ENCODE measurements at places on chromosomes 16 and 17.

- no peak for DNase-seq
Observed at GRCh38 chr17:60792250-60792898, 114.7 kb downstream of the BCAS3 start.

DNA sequence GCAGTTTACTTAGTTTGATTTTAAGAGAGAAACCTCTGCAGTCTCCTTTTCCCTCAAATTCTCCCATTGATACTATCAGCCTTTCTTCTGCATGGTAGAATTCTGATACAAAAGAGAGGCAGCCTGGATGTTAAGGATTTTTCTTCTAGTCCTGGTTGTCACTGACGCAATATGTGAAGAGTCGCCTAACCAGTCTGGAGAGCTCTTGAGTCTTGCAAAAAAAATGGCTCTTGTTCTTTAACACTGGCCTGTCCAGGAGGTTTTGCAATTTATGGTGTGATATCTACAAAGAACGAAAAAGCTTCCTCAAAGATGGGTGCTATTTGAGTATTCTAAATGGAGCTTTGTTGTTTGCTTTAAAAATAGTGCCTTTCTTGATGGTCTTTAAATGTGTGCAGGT lies 28.9 kb downstream of the COX10 start:
- DNase-seq = no peak

GRCh38 chr16:50185005-50185505 lies 31.9 kb downstream of the TENT4B start:
- DNase-seq = no peak

DNA sequence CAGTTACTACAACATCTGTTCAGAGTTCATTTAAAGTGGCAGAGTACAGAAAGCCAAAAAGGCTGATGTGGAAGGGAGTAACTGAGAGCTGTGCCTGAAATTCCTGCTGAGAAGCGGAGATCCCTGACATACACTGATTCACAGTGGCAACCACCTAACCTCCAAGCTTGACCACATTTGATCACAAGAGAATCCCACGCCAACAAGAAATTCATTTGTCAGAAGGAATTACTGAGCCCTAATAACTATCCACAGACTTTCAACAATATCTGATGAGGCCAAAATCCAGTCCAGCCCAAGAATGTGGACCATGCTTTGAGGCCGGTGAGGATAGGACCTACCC lies 168.5 kb upstream of the RPH3AL start:
- DNase-seq = no peak

DNA sequence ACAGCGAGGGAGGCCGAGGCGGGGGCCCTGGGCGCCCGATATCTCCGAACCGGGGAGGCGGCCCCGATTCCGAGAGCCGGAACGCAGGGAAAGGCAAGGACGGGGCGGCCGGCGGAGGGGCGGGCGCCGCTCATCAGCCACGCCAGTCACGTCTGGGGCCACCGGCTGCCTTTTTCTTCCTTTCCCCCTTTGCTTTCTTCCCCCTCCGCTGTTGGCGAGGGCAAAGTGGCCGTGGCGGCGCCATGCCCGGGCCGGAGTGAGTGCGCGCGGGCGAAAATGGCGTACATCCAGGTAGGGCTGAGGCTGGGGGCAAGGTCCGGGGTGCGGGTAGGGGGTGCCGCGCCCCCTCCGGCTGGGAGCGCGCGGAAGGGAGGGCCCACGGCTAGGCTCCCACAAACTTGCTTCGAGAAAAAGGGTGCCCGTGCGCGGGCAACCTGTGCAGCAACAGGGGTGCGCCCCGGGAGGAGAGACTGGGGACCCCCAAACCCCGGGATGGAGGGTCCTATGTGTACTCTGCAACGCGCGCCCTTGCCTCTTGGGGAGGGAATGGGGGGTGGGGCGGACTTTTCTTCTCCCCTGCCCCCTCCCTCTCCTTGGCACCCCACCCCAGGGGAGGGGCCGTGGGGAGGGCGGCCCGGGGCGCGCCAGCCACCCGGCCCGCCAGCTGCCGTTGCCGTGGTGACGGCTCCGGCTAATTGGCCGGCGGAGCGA lies 486 bp downstream of the SYT17 start:
- DNase-seq = no peak

GRCh38 chr16:9503251-9503984 lies 412.0 kb downstream of the HAPSTR1 start:
- no peak for DNase-seq

GRCh38 chr17:72264682-72265405 lies 144.0 kb downstream of the SOX9 start:
- DNase-seq = no peak

DNA sequence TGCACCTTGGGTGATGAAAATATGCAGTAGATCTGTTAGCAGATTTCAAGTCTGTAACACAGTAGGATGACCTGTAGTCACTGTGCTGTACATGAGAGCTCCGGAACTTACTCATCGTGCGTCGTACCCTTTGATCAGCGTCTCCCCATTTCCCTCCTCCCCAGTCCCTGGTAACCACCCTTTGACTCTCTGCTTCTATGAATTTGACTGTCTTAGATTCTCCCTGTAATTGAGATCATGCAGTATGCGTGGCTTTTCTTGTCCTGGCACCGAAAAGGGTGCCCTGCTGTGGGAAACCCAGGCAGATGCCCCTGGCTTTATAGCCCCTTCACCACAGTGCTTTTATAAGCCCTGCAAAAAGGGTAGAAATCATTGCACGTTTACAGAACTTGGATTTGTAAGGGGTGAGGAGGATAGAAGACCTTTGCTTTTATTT lies 20.5 kb downstream of the CLEC16A start:
- DNase-seq = peak; percentile 48

- no peak for DNase-seq
Observed at GRCh38 chr16:17324451-17324850, 146.3 kb downstream of the XYLT1 start.

DNA sequence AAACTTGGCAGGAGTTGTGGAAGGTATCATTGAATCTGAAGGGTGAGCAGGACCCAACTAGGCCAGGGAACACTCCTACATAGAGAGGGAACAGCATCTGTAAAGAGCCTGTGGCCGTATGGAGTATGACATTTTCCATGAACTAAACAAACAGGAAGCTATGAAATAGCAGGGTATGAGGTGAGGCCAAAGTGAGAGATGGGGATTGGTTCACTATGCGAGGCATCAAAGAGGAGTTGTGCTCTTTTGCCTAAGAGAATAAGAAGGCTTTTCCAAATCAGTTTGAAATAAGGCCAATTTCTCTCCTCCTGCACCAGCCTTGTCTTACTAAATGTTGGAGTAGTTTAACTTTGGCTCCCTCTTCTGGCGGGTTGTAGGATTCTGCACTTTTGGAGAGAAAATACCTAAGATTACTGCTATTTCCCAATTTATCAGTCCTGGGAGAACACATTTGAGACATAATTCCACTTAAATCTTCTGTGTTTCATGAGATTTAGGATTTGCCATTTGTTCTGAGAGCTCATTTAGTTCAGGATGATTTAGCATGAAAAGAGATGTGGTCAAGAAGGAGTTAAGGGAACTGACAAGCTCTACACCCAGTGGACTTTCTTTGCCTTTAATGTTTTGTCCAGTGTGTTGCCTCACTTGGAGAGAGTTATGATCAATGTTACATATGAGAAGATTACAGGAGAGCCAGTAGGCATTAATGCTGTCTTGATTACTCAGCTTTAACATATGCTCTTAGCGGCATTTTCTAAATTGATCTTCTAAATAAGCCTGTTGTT lies 55.4 kb downstream of the TNRC6C start:
- peak; percentile 9 for DNase-seq

GRCh38 chr16:89020068-89020924 lies 43.3 kb upstream of the CBFA2T3 start:
- DNase-seq = no peak

- no peak for DNase-seq
Observed at GRCh38 chr16:56506941-56507340, 12.9 kb downstream of the BBS2 start.

DNA sequence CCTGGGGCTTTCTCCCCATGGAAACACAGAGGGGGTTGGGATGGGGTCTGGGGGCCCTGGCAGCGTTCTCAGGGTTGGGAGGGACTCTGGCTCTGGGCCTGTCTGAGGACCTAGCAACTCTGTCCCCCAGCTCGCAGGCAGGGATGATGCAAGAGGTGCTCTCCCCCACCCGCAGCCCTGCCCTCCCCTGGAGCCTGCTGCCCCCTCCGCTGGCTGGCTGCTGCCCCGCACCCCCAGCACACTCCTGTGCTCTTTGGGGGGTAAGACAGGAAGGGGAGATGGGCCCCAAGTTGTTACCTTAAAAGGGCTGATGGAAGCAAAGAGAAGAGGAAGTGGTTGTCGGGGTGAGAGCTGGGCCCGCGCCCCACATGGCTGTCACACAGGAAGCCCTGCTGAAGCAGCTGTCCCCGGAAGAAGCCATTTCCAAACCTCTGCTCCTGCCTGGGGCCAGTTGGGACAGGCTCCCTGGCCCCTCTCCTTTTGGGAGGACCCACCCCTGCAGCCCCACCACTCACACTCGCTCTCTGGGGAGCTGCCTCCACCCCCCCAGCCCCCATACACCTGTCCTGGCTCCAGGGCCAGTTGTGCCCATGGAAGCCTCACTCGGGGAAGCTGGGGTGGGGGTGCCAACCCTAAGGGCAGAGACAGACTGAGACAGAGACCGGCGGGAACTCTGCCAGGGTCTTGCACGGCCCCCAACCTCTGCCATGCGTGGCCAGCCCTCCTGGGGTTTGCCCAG lies 2.5 kb downstream of the CORO1A start:
- DNase-seq = peak; percentile 68

DNA sequence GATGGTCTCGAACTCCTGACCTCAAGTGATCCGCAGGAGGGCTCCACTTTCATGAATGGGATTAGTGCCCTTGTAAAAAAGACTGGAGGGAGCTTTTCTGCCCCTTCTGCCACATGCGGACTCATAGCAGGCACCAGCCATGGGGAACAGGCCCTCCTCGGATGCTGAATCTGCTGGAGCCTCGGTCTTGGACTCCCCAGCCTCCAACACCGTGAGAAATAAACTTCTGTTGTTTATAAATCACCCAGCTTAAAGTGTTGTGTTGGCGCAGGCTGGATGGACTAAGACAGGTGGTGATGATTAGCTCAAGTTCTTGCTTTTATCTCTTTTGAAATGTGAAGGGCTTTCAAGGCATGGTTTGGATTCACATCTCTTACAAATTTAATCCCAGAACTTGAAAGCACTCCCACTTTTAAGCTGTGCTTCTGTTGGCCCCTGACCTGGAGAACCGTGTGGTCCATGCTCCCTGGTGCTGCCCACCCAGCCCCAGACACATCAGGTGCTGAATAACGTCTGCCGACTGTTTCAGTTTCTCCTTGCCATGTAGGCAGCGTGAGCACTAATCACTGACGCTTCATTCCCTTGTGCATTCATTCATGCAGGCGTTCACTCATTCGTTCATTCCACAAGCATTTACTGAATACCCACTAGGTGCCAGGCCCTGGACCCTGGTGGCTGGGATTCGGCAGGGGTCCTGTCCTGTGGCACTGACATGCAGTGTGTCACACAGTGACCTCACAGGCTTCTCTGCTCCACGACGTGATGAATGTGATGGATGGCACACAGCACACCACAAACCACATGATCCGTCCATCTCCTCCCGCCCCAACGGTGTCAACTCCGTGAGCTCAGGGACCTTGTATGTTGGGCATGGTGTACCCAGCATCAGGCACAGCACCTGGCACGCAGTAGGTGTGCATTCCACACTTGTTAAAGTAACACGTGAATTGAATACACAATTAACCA lies 8.9 kb downstream of the CIBAR2 start:
- no peak for DNase-seq

DNA sequence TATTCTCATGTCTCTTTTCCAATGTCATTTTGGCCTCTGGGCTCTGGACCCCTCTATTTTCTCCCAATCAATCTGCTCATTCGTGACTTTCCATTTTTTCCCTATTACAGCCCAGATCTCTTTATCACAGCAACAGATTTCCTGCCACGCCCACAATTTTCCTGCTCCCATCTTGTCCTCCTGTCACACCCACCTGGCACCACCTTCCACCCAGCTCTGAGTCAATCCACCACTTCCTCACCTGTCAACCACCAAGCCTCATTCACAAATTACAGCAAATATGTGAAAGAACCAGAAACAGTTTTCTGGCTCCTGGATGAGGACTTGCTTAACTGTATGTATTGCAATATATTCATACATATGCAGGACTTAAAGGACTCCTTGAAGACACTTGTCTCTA lies 311.3 kb downstream of the GRIN2A start:
- no peak for DNase-seq

DNA sequence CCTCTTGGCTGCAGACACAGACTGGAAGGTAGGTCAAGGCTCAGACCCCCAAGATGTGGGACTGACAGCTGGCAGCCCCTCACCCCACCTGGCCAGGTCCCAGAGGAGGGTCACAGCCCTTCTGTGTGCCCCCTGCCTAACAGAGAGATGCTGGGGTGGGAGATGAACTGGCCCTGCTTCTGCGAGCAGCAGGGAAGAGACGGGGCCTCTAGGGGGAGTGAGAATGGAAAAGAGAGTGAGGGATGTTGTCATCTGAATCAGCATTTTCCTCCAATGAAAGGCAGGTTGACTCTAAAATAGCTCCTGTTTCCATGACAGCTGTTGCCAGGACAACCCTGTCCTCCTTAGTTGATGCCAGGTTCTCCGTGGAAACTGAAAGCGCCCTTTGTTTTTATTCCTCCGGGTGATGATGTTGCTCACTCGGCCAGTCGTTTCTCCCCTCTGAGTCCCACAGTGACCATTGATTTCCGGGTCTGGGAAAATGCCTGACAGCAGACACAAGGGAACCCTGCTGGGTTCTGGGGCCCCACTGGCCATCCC lies 4.9 kb upstream of the NDRG4 start:
- DNase-seq = peak; percentile 54

DNA sequence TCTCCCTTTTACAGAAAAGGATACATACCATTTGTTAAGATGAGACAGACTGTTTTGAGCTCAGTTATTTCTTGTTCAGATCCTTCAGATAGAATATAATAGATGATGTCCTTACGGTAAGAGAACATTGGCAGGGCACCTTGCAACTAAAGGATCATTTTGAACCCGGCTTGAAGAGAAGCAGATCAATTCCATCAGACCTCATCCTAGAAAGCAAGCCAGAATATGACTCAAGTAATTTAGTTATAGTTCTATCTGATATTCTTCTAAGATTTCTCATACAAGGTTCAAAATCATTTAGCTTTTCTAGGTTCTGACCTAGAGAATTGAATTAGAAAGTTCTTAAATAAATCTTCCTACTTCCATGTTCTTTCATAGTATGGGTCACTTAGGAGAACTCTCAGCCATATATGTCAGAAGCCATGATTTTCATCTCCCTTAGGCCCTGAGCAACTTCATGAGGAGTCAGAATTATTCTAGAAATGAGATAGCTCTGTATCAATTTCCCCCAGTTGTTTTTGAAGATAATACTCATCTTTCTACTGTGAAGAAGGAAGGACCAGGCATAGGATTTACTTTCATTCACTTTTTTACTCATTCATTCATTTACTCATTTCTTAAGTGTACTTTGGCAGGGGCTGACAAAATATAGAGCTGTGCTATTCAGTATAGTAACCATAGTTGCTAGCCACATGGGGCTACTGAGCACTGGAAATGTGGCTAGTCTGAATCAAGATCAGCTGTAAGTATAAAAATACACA lies 2.5 kb upstream of the CMTM1 start:
- DNase-seq = no peak

- no peak for DNase-seq
Observed at GRCh38 chr17:52673791-52674190, 515.3 kb upstream of the CA10 start.

GRCh38 chr17:41588126-41588810 lies 1.6 kb upstream of the KRT14 start:
- no peak for DNase-seq

- DNase-seq = no peak
Observed at GRCh38 chr16:68402748-68403040, 45.6 kb downstream of the SMPD3 start.
